ENCODE measurements at places on chromosomes 5 and 9. TPM values are rescaled to one million over a fixed set of nuclear protein-coding genes. Genes with fewer than 3 reads are reported as not detected.

DNA sequence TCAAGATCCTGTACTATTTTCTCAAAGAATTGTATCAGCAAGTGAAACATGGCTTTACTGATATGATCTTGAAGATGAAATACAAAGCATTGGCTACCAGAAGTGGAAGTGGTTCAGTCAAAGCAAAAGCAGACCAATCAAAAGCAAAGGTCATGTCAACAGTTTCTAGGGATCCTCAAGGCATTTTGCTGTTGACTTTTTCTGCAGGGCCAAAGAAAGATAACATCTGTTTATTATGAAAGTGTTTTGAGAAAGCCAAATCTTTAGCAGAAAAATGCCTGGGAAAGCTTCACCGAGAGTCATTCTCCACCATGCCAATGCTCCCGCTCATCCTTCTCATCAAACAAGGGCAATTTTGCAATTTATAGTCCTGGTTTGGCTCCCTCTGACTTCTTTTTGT is 90.3 kb upstream of the ACO1 start:
- no peak for DNase-seq

DNA sequence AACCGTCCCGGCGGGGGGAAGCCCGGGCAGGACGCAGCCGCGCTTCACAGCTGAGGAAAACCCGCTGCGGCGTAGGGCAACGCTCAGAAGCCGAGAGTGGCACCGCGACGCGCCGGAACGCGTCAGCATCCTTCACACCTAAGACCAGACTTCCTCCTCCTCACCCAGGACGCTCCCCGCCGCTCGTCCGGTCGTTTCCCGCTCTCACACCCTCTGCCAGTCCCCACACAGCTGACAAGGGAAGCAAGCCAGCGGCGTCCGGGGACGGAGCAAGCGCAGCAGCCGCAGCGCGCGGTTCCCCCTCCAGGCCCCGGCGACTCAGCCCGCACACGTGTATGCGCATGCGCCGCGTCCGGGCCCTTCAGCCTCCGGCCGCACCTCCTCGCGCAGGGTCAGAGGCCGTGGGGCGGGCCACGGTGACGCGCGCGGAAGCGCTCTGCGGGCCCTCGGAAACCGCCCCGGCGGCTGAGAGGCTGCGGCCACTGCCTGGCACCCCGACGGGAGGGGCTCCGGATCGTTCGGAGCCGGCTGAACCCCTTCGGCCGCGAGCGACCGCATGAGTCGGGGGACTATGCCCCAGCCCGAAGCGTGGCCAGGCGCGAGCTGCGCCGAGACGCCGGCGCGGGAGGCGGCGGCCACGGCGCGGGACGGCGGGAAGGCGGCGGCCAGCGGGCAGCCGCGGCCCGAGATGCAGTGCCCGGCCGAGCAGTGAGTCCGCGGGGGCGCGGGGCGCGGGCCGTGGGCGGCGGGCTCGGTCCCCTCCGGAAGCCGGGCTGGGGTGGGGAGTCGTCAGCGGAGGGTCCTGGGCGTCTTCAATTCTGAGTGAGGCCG is at the start of gene OTULIN:
Gene OTULIN, plus strand, starts transcription at position 449 of the 831 bp plus-strand sequence. Its CDS starts 108 bp downstream, at position 557.
- DNase-seq, result peak; percentile 95

GRCh38 chr5:56175488-56175887 is 57.6 kb downstream of the ANKRD55 start:
- DNase-seq, result peak; percentile 85

GRCh38 chr5:1832511-1833250 is 31.5 kb downstream of the NDUFS6 start:
- no peak for DNase-seq

GRCh38 chr9:114223564-114224246 is 68.4 kb downstream of the COL27A1 start:
- no peak for DNase-seq

DNA sequence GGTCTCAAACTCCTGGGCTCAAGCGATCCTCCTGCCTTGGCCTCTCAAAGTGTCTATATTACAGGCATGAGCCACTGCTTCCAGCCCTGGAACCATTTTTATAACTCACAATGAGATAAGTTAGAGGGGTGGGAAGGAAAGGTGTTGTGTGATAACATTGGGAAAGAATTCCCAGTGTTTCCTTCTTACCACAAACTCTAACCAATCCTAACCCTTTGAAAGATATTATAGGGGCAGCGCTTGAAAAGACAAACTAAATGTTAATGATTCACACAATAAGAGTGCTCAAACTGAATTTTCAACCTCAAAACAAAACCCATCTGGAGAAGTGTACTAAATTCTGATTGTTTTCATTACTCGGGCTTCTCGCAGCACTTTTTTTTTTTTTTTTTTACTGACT is 109.7 kb downstream of the TSSK1B start:
- no peak for DNase-seq

- no peak for DNase-seq
Measured at GRCh38 chr9:70170151-70170790, 88.5 kb upstream of the SMC5 start.

DNA sequence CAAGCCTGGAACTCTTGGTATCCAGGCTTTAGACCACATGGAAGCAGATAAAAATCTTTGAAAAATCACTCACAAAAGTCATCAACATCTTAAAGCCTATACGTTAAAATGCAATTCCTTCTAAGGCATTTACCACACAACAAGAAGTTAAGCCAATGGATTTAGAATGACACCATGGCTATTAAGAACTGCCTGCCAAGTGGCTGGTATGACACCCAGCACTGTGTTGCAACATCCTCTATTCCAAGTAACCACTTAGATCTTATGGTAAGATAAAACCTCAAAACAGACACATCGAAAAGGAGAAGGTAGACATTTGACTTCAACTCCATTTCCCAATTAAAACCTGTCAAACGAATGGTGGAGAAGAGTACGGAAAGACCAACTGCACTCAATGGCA is 344.2 kb upstream of the SLC30A5 start:
- DNase-seq, result no peak

- peak; percentile 58 for DNase-seq
Measured at GRCh38 chr9:124251605-124252378, 6.0 kb upstream of the NEK6 start.

DNA sequence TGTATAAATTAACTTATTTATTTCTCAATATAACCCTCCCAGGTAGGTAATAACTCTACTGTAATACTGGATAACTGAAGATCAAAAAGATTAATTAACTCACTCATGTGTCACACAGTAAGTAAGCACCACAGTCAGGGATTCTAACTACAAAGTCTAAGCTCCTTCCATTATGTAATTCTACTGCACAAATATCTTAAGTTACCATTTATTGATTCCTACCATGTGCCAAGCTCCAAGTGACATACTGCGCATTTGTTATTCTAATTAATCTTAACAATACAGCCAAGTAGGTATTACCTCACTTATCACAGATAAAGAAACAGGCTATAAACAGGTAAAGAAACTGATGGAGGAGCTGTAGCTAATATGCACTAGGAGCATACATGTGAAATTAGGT is 58.3 kb downstream of the RANBP6 start:
- no peak for DNase-seq

DNA sequence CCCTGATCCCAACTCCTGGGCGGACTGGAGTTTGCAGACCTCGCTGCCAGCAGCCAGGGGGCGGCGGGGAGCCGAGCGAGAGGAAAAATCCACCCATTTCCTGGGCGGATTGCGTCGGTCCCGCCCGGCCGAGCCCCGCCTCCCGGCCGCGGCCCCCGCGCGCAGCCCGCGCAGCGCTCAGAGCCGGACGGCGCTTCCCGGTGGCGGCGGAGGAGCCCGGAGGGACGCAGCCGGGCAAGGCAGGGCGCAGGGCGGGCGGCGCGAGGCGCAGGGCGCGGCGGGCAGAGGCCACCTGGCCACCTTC is at the start of gene OLFM1:
Gene OLFM1, plus strand, starts transcription at position 180 of the 304 bp plus-strand sequence. CDS start 322 bp downstream, outside the sequence.
- DNase-seq, result peak; percentile 86

DNA sequence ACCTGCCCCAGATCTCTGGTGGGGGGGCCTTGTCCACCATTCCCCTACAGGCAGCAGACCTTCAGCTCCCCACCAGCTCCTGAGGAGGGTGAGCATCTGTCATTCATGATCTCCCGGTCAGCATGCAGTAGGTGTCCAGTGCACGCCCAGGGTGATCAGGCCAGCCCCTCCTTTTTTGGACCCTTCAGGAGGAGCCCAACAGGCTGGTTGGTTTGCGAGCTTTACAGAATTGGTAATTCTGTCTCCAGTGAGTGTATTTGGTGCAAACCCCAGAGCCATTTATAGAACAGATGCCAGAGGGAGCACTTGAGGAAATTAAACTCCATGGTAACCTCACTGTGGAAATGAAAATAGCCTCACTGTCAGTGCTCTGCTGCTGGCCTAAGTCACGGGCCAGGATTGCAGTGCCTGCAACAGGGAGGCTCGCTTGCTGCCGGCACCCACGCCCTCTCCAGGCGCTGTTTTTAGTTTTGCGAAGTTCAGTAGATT is 23.4 kb downstream of the WNK2 start:
- peak; percentile 87 for DNase-seq

- DNase-seq, result no peak
Measured at GRCh38 chr9:108687006-108687987, 168.5 kb downstream of the ACTL7B start.

- DNase-seq, result no peak
Measured at GRCh38 chr5:115350894-115351293, 54.4 kb upstream of the CCDC112 start.

DNA sequence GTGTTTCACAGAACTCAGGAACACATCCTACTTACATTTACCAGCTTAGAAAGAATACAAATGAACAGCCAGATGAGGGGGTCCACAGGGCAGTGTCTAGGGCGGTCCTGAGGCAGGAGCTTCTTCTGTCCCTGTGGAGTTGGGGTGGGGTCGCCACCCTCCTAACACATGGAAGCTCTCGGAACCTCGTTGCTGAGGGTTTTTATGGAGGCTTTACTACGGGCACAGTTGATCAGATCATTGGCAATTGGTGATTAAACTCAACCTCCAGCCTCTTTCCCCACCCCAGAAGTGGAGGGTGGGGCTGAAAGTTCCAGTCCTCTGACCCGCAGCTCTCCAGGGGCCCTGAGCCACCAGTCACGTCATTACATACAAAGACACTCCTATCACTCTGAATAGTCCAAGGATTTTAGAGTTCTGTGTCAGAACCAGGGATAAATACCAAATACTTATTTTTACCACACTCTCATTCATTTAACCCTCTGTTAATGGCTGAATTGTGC is 156.9 kb downstream of the COL23A1 start:
- peak; percentile 40 for DNase-seq

TRIM36 gene
- 18.0 TPM for polyA plus RNA-seq

ADAM19 gene
- 1.2 TPM for polyA plus RNA-seq

FCN1 gene
- 1.2 TPM for polyA plus RNA-seq

C5orf58 gene
- polyA plus RNA-seq, result not detected

FAM151B gene
- 0.46 TPM for polyA plus RNA-seq

RNF180 gene
- 0.23 TPM for polyA plus RNA-seq
